Neural progenitor cell (in vitro differentiated cells): ENCODE measurements at places on chromosomes 3 and 15. TPM values are rescaled to one million over a fixed set of nuclear protein-coding genes. Genes with fewer than 3 reads are reported as not detected.

The CHAC1 gene
- 2.4 and 4.8 TPM in 2 replicates for total RNA-seq

DNA sequence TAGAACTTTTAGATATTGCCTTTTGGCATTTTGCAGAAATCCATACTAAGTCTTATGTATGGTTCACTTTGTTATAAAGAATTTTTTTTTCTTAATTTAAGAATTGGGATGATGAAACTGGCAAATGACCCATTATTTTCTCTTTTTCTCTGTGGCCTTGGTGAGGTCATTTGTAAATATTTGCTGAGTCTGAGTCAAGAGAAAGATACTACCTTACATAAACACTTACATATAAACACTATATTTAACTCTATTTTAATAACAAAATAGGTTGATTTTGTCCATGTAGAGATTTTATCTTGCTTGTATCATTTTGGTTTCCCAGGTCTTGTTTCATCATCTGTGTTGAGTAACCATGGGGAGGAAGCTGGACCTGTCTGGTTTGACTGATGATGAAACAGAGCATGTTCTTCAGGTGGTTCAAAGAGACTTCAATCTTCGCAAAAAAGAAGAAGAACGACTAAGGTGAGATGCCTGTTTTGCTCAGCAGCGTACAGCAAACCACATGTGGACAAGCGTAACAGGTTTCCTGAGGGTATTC is 91.1 kb downstream of the MYRIP start:
- no peaks in the 10 kb centered on the region for H3K27me3 ChIP-seq
- no peak overlapping the region for H3K27ac ChIP-seq
- H3K4me3 ChIP-seq, result no peak overlapping the region
- H3K4me1 ChIP-seq, result no peaks in the 10 kb centered on the region
- no peaks in the 10 kb centered on the region for H3K36me3 ChIP-seq

The FES gene
- 11.7 and 14.1 TPM in 2 replicates for total RNA-seq

DNA sequence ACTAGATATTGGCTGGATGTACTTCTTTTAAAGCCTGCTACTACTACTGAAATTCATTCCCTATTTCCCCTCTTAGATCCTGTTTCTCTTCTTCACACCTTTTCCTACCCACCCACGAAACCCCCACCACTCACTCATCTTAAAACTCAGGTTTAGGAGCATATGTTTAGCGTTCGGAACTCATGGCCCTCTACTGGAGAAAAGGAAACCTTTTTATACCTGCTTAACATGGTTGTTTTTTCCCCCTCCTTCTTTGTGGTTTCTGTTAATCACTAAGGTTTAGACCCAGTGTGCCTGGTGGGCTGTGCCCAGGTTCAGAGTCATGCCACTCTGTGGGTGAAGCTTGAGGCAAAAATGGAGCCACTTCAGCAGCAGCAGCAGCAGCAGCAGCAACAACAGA is 2.6 kb downstream of the ARID3B start:
- H3K27me3 ChIP-seq, result no peaks in the 10 kb centered on the region
- no peak overlapping the region for H3K27ac ChIP-seq
- H3K4me1 ChIP-seq, result peaks cover 25% of the 10 kb centered on the region

DNA sequence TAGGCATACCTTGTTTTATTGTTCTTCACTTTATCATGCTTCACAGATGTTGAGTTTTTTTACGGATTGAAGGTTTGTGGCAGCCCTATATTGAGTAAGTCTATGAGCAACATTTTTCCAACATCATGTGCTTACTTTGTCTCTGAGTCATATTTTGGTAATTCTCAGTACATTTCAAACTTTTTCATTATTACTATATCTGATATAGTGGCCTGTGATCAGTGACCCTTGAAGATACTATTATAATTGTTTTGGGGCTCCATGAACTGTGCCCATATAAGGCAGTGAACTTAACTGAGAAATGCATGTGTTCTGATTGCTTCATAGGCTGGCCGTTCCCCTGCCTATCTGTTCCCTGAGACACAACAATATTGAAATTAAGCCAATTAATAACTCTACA is 42.8 kb upstream of the NSMCE3 start:
- no peak overlapping the region for H3K27ac ChIP-seq
- no peak for DNase-seq
- H3K36me3 ChIP-seq, result no peaks in the 10 kb centered on the region
- no peaks in the 10 kb centered on the region for H3K4me1 ChIP-seq
- no peaks in the 10 kb centered on the region for H3K27me3 ChIP-seq

- H3K4me3 ChIP-seq, result no peak overlapping the region
- DNase-seq, result no peak
- H3K4me1 ChIP-seq, result no peaks in the 10 kb centered on the region
- no peaks in the 10 kb centered on the region for H3K36me3 ChIP-seq
- H3K27me3 ChIP-seq, result no peaks in the 10 kb centered on the region
- no peak overlapping the region for H3K27ac ChIP-seq
Measured at GRCh38 chr3:114624047-114624445, 330.2 kb downstream of the TIGIT start.

DNA sequence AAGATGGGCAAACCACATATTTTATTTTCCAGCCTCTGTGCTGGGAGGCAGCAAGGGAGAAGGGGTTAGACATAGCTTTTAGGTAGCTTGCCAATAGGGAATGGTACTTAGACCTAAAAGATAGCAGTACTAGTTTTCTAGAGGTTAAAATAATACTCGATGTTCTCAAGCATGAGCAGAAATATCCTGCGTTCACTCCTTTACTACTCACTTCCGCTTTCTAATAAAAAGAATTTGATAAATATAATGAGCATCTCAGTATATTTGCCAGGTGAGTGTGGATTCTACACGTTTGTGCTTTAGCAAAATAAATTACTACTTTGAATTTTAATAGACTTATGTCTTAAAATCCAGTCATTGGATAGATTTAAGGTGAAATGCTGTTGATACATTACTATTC is 39.4 kb upstream of the CD47 start:
- DNase-seq, result no peak
- H3K4me3 ChIP-seq, result no peak overlapping the region
- no peaks in the 10 kb centered on the region for H3K36me3 ChIP-seq
- H3K27ac ChIP-seq, result no peak overlapping the region

- no peaks in the 10 kb centered on the region for H3K36me3 ChIP-seq
- H3K27ac ChIP-seq, result no peak overlapping the region
- H3K4me3 ChIP-seq, result no peak overlapping the region
- H3K27me3 ChIP-seq, result no peaks in the 10 kb centered on the region
Measured at GRCh38 chr15:82970696-82971095, 15.3 kb upstream of the RAMAC start.

The SH3BP5 gene
- 9.1 and 11.2 TPM in 2 replicates for total RNA-seq

- no peaks in the 10 kb centered on the region for H3K4me1 ChIP-seq
- H3K27me3 ChIP-seq, result no peaks in the 10 kb centered on the region
- H3K4me3 ChIP-seq, result no peak overlapping the region
- DNase-seq, result no peak
- H3K27ac ChIP-seq, result no peak overlapping the region
- H3K36me3 ChIP-seq, result no peaks in the 10 kb centered on the region
Measured at GRCh38 chr15:89735773-89736172, 15.3 kb downstream of the MESP1 start.

DNA sequence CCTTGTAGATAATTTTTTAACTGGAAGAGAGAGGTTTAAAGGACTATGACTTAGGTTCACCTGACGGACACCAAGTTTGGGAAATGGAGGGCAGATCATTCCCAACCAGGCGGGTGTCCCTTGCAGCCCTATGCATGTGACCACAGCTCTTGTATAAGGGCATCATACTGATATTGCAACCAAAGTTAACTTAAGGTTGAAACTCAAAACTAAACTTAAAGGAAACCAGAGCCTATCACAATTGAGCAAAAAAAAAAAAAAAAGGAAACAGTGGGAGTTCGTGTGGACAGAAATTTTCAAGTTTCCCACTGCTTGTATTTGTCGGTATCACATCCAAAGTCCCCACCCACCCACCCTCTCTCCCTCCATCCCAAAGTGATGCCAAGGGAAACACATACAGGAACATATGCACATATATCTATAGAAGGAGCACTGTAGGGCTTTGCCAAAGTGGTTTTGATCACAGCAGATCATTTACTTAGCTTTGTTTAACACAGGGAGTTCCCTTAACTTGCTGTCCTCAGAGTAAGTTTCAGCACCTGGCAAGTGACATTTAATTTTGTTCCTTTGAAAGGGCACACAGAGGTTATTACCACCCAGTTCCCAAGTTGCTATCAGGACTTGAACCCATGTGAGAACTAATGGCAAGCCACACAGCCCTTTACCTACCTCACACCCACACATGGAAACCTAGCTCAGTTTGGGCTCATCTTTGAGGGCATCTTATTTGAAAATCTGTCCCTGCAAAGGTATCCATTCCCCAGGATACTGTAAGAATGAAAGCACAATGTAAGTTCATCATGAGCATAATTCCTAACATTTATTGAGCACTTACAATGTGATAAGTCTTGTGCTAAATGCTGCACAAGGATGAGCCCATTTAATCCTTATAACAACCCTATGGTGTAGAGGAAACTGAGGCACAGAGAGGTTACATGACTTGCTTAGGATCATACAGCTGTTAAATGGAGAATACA is 204.5 kb upstream of the CMC1 start:
- H3K27ac ChIP-seq, result no peak overlapping the region
- no peaks in the 10 kb centered on the region for H3K27me3 ChIP-seq
- H3K4me3 ChIP-seq, result no peak overlapping the region
- no peak for DNase-seq
- no peaks in the 10 kb centered on the region for H3K36me3 ChIP-seq
- H3K4me1 ChIP-seq, result no peaks in the 10 kb centered on the region

- H3K4me1 ChIP-seq, result peaks cover 15% of the 10 kb centered on the region
- H3K27me3 ChIP-seq, result no peaks in the 10 kb centered on the region
- no peaks in the 10 kb centered on the region for H3K36me3 ChIP-seq
- peak; percentile 47 for DNase-seq
Measured at GRCh38 chr3:11379238-11379823, 107.1 kb downstream of the ATG7 start.

The FBXL22 gene
- 0.43 and 0.71 TPM in 2 replicates for total RNA-seq

GRCh38 chr15:99999282-100000070 is 266.2 kb upstream of the LYSMD4 start:
- no peaks in the 10 kb centered on the region for H3K36me3 ChIP-seq
- H3K4me3 ChIP-seq, result no peak overlapping the region
- peaks cover 30% of the 10 kb centered on the region for H3K4me1 ChIP-seq
- H3K27ac ChIP-seq, result no peak overlapping the region

GRCh38 chr3:194908972-194909371 is 223.3 kb downstream of the FAM43A start:
- no peak for DNase-seq
- no peak overlapping the region for H3K27ac ChIP-seq
- no peaks in the 10 kb centered on the region for H3K36me3 ChIP-seq
- H3K4me3 ChIP-seq, result no peak overlapping the region
- H3K4me1 ChIP-seq, result no peaks in the 10 kb centered on the region

GRCh38 chr3:181629711-181630110 is 82.0 kb upstream of the SOX2 start:
- peak overlapping the region; percentile 31 for H3K27ac ChIP-seq
- H3K4me1 ChIP-seq, result peaks cover 38% of the 10 kb centered on the region
- no peak for DNase-seq
- no peaks in the 10 kb centered on the region for H3K36me3 ChIP-seq

DNA sequence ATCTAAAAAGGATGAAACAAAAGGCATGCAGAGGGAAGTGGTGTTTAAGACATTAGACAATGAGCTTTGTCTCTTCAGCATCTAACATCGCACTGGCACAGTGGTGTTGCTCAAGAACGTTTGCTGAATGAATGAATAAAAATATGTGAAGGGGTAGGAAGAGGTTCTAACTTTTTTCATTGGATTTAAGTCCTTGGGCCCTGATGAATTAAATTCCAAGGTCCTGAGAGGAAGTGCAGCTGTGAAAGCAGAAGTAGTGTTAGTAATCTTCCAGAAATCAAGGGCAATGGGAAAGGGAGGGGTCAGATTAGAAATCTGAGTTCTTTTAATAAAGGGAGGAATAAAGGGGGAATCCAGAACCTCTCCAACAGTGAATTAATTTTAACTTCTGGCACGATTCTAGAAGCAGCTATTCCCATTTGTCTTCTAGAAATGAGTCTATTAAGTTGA is 29.6 kb downstream of the TLNRD1 start:
- H3K4me3 ChIP-seq, result no peak overlapping the region
- H3K27me3 ChIP-seq, result no peaks in the 10 kb centered on the region
- peaks cover 3% of the 10 kb centered on the region for H3K4me1 ChIP-seq
- DNase-seq, result no peak

DNA sequence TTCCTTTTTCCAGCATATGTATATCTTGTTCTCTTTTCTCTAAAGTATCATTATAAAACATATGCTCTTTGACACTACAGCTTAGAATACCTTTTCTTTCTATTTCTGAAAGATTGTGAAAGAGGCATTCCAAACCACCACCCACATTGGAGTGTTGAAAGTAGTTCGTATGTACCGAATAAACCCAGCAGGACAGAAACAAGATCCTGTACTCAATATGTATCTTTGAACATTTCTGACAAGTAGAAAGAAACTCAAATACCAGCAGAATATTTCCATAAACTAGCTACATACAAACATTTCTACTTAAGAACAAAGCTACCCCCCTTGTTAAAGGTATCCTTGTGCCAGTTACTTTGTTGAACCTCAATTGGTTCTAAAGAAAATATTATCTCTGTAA is 415.3 kb upstream of the ALCAM start:
- H3K27ac ChIP-seq, result no peak overlapping the region
- H3K4me3 ChIP-seq, result no peak overlapping the region
- H3K36me3 ChIP-seq, result no peaks in the 10 kb centered on the region
- H3K27me3 ChIP-seq, result no peaks in the 10 kb centered on the region
